Hindlimb muscle (tissue), 1 donor: ENCODE measurements at places on chromosomes 13 and 19. TPM values are rescaled to one million over a fixed set of nuclear protein-coding genes. Genes with fewer than 3 reads are reported as not detected.

Gene ZNF823
- 3.7 TPM for polyA plus RNA-seq

Gene EPSTI1
- polyA plus RNA-seq, result 2.6 TPM

Gene LSM14A
- 83.6 TPM for polyA plus RNA-seq

Gene IL27RA
- 3.3 TPM for polyA plus RNA-seq

DNA sequence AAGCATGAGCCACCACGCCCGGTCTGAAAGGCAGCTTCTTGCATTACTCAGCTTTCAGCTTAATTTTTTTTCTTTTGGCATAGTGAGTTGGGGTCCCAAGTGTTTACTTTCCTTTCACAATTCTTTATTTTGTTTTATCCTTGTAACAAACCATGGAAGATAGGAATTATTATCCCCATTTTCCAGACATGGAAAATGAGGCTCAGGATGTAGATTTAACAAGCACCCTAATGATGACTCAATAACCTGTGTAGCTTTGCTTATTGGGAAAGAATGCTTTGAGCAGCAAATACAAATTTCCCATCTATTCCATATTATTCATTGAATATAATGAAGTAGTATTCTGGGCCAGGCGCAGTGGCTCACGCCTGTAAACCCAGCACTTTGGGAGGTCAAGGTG is 13.5 kb upstream of the COG3 start:
- no peak for DNase-seq

- no peak for DNase-seq
Measured at GRCh38 chr13:31101472-31102170, 60.1 kb downstream of the HSPH1 start.

GRCh38 chr19:29837448-29837981 is 25.7 kb downstream of the CCNE1 start:
- DNase-seq, result no peak

DNA sequence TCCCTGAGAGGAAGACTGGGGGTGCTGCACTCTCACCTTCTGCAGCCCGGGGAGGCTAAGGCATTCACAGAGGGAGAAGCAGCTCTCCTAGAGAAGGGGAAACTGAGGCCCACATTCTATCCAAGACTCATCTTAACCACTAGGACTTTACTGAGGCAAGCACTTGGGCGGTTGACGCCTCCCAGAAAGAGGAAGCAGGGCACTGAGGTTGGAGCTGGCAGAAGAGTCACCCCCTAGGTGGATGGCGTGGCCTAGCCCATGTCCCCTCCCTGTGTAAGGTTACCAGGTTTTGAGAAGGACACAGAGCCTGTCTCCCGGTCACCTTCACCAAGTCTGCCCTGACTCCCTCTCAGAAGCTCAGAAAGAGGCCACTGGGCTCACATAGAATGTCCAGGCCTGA is 2.7 kb downstream of the S1PR2 start:
- DNase-seq, result no peak

DNA sequence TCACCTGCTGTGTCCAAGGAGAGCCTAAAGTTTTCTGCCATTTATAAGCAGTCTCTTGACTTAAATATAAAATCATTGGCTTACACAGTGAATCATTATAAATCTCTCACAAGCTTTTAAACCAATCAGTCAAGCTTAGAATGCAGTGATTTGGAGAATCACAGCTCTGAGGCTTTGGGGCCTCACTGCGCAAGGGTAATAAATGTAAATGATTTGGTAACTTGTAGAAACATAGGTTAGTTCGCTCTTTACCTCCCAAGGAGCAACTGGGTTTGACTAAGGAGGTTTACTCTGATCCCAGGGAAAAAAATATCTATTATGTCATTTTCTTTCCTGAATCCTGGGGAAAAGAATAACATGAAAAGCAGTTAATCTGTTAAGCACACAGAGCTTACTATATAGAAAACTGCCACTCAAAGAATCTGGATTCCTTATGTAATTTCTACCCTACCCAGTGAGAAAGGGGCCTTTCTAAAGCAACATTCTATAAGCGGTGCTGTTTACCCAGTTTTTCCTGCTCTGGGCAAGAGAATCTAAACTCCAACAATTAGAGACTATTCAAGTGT is 128.2 kb downstream of the MZT1 start:
- DNase-seq, result no peak

DNA sequence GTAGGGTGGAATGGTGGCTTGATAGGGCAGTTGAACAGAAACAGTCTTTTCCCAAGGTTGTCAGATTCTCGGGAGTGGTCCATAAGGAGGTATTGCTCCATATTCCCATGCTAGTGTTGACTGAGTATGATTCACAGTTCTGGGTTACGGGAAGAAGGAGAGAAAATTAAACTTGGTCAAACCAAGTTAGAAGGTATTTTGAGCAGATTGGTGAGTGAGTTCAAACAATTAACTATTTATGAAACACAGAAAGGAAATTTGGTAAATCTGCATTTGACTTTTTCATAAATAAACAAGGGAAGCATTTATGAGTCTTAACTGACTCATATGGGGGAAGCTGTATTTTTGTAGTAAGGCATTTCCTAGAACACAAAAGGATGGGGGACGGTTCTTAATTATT is 2419.4 kb downstream of the PCDH9 start:
- DNase-seq, result no peak

DNA sequence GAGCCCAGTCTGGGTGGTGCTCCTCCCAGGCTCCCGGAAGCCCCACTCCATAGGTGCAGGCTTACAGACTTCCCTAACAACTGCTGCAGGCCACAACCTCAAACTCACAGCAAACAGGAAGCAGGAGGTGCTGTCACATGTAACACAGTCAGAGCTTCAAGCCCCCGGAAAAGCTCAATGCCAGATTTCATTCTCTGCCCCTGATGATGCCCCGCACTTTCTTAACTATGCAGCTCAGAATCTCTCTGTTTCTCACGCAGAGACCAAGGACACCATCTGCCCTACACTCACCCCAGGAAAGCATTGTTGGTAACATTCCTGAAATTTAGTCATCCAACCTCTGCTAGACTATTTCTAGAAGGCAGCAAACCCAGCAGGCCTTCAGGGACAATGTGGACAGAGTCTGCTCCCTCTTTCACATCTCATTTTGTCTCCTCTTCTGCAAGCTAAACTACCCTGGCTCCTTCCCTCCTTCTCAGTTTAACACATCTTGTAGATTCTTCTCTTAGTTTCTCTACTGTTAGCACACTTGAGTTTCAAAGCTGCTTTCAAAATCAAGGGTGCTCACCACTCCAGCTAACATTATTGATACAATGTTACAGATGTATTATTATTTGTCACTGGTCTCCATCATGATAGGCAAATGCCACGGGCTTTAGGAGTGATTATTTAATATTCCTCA is 162.5 kb downstream of the KCTD12 start:
- DNase-seq, result no peak

DNA sequence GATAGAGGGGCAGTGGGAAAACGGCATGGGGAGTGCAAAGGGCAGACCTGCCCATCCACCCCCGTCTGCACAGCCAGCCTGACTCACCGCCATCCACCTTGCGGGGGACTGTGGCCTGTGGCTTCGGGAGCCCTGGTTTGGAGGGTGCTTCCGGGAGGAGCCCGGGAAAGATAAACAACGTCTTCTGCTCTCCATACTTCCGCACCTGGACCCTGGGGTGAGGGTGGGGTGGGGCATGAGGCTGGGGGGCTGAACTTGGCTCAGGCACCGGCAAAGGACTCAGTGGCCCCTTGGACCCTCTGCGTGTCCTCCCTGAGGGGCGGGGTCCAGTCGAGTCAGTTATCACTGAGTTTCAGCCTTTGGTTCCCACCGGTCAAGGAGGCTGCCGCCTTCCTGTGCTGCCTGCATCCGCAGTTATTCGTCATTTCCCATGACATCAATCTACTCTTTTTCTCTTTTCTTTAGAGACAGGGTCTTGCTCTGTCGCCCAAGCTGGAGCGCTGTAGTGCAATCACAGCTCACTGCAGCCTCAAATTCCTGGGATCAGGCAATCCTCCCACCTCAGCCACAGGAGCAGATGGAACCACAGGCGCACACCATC is 3.2 kb downstream of the GPR108 start:
- no peak for DNase-seq

GRCh38 chr19:33377586-33378475 is 4.3 kb downstream of the CEBPG start:
- no peak for DNase-seq

- peak; percentile 11 for DNase-seq
Measured at GRCh38 chr19:52992109-52993004, 21.4 kb upstream of the ERVV-1 start.

GRCh38 chr19:41997121-41997850 is 3.3 kb upstream of the ATP1A3 start:
- DNase-seq, result peak; percentile 41

- no peak for DNase-seq
Measured at GRCh38 chr19:19418555-19419260, 13.2 kb downstream of the GATAD2A start.

GRCh38 chr13:106865716-106866440 is 297.9 kb upstream of the ARGLU1 start:
- no peak for DNase-seq

DNA sequence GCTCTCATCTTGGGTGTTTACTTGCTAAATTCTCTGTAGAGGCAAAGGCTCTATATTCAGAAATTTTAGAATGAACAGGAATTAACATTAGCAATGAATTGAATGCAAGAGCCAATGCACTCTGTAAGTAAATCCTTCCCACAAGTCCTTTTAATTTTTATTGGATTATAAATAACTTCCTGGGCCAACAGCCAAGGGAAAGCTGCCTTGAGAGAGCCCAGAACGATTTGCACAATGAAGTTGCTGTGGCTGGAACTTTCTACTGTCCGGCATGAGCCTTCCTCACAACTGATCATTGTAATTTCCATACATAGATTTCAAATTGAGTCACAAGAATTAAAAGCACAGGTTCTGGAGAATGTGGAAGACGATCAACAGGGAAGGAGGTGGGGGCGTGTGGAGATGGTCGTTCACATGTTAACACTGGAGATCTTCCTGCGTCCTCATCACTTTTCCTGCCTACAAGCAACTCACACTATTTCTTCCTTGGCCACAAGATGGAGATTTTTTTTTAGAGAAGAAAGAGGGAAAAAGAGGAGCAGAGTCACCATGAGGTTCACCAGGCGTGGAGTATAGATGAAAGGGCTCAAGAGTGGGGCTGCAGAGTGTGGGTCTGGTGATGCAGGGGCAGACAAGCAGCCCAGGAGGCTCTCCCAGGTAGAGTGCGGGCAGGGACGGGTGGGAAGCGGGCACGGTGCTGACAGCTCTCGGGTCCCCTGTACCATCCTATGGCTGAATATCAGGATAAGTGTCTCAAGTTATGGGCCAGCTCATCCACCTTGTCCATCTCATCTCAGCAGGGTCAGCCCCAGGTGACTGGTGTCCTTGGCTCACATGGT is 110.7 kb downstream of the SOX1 start:
- DNase-seq, result peak; percentile 51

DNA sequence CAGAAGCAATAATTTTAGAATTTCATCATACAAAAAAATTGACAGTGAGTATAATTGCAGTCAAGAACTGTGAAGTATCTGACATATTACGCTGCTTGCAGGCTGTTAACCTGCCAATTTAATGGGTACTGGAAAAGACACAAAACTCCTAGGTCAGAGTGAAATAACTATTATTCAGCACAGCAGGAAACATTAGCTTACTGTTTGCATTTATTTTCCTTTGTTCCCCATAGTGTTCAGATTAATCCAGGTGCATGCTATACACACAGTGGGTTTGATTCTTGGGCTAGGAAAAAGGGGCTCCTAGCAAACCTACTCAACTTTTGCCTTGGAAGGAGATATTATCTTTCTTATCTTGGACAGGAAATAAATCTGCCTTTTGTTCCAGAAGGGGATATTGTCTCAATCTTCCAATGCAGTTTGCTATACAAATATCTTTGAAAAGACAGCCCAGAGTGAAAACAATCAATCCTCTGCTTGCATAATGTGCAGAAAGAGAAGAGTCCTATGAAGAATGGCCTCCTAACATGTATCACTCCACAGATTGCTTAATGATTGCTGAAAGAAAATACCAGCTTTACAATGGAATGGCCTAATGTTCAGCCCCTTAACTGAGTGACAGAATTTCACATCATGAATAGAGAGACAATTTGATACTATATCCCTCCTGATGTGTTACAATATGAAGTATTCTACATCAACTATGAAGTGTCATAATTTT is 443.4 kb downstream of the TBC1D4 start:
- DNase-seq, result no peak

DNA sequence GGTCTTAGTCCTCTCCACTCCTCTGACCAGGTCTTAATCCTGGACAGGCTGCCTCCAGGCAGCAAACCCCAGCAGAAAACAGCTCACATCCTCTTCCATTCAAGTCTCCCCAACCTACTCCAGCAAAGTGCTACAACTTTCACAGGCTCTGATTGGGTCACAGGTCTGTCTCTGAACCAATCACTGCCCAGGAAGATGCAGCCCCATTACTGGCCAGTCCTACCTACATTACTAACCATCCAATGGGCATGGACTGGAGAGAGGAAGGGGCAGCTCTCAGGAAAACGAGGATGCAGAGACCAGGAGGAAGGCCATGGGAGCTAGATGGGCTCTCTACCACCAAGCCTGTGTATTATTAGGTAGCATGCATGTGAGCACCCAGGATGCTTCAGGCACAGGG is 12.2 kb downstream of the MED26 start:
- DNase-seq, result no peak

- peak; percentile 15 for DNase-seq
Measured at GRCh38 chr13:24459234-24459633, 53.3 kb downstream of the PARP4 start.

DNA sequence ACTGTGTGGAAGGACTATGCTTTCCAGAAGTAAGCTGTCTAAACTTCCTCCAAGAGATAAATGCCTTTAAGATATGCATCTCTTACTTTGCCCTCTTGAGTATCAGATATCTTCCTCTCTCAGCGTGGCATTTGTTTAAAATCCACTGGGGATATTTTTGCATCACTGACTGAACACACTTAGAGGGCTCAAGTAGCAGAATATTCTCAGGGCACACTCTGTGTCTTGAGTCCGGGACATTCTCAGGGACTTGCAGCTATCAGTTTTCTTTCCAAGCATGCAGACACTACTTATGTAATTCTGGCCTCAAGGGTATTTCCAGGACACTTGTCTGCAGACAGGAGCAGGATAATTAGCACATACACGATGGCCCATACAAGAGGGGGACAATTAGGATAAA is 84.7 kb downstream of the ERCC5 start:
- no peak for DNase-seq

DNA sequence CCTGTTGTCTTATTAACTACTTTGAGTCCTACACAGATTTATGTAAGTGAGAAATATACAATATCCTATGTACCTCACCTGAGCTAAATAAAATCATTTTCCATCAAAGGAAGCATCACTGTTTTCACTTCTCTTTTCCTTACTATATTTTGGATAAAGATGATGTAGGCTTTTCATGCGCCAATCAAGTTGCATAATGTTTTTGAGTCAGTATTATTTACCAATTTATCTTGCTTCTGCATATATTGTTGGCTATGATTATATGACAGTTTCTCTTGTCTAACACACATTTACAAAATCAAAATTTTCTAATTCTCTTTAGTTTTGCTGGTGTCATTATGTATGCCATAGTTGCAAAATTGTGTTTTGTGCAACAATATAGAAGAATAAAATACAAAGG is 67.9 kb upstream of the FRY start:
- DNase-seq, result no peak

- DNase-seq, result no peak
Measured at GRCh38 chr19:50969413-50969760, at the start of gene KLK6. KLK6 (minus strand) TSS chr19:50969591; CDS start chr19:50968104, 1,487 bp downstream.
